CD4-positive, alpha-beta T cell treated with Interleukin-4 for 1 hour (primary cell): ENCODE measurements at places on chromosomes 7 and 10.
A peak's percentile ranks its signal among the peaks of the same experiment; 100 is the strongest.

GRCh38 chr10:121722665-121723064, 124.4 kb upstream of the FGFR2 start:
- no peak for DNase-seq

DNA sequence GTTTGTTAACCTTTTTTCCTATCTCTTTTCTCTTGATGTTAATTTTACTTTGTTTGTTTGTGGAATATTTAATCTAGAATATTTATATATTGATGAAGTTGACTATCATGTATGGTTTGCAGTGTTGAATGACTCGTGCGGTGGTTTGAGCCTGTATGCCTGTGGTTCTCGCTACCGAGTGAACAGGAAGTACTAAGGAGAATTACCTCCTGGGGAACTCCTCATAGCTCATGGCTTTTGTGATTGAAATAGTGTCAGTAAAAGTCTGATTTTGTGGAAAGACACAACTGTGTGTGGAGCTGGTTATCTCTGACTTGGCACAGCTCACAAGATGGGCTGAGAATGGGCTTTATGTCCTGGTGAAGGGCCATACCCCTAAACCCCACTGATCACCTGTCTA, 498.6 kb downstream of the GLRX3 start:
- DNase-seq: no peak

DNA sequence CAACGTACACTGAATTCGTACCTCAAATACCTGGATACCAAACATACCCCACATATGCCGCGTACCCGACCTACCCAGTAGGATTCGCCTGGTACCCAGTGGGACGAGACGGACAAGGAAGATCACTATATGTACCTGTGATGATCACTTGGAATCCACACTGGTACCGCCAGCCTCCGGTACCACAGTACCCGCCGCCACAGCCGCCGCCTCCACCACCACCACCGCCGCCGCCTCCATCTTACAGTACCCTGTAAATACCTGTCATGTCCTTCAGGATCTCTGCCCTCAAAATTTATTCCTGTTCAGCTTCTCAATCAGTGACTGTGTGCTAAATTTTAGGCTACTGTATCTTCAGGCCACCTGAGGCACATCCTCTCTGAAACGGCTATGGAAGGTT, 9.5 kb upstream of the SGCE start:
- no peak for DNase-seq

DNA sequence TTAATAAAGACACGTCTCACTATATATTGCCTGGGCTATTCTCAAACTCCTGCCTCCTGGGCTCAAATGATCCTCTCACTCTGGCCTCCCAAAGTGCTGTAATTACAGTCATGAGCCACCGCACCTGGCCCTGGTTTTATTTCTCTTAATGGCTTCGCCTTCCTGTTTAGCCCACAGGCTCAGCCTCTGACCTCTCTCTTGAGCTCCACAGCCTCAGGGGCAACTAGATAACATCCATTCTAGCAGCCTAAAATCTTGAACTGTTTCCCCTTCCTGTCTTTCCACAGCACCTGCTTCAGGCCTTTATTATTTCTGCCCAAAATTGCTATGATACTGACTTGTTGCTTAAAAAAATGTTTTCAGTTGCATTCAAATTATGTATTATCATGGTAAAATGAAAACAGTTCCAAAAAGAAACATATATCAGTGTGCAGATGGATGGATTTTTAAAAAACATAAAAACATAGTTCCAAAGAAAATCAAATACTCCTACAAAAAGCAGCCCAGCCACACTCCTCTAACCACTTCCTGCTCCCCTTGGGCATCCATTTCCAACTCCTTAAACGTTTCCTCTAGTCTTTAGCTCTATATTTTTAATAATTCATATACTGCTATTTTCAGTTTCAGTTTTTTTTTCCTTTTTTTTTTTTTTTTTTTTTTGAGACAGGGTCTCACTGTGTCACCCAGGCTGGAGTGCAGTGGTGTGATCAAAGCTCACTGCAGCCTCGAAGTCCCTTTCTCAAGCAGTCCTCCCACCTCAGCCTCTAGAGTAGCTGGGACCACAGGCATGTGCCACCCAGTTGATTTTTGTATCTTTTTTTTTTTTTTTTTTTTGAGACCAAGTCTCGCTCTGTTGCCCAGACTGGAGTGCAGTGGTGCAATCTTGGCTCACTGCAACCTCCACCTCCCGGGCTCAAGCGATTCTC, 5.1 kb upstream of the BAZ1B start:
- DNase-seq: peak; percentile 18

DNA sequence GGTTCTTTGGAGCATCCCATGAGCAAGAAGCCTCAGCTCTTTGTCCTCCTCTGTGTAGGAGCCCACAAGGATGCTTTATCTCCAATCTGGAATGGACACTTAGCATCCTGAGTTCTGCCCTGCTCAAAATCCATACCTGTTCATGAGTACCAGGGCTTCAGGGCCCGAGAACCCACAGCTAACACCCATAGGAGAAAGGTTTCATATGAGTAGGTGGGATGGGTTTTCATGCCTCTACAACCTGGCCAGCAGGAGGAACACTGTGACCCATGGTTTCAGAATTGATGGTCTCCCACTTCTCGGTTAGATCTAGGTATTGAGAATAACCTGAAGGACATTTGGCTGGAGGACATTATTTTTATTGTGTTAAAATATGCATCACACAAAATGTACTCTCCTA, 57.8 kb downstream of the TBXAS1 start:
- DNase-seq: no peak

DNA sequence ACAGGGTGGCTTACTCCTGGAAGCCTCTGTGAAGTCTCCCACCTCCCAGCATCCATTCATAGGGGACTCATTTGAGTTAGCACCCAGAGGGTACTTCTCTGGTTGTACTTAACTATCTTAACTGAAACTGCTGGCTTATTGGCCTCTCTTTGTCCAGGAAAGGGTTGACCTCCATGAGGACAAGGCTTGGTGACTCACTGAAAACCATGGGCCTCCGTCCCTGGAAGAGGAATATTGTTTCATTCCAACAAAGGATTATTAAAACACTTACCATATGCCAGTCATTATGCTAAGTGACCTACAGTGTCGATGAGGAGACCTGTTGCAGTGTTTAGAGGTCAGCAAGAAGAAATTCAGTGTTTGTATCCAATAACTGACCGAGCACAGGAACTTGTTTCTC, 175.9 kb downstream of the PLPP4 start:
- DNase-seq: no peak

GRCh38 chr7:30032310-30033125, 4.3 kb downstream of the PLEKHA8 start:
- no peak for DNase-seq

- DNase-seq: no peak
Observed at GRCh38 chr10:117365612-117366011, 9.6 kb downstream of the PDZD8 start.

GRCh38 chr7:2510909-2511768, 8.4 kb upstream of the LFNG start:
- peak; percentile 85 for DNase-seq

GRCh38 chr10:25130906-25131305, 43.9 kb upstream of the GPR158 start:
- no peak for DNase-seq

- no peak for DNase-seq
Observed at GRCh38 chr7:18018296-18019215, 9.1 kb downstream of the PRPS1L1 start.

- no peak for DNase-seq
Observed at GRCh38 chr7:75715864-75716263, 22.9 kb downstream of the HIP1 start.

GRCh38 chr10:129962031-129962871, 1.8 kb downstream of the EBF3 start:
- DNase-seq: no peak

GRCh38 chr7:2929321-2930201, 85.5 kb upstream of the GNA12 start:
- no peak for DNase-seq

DNA sequence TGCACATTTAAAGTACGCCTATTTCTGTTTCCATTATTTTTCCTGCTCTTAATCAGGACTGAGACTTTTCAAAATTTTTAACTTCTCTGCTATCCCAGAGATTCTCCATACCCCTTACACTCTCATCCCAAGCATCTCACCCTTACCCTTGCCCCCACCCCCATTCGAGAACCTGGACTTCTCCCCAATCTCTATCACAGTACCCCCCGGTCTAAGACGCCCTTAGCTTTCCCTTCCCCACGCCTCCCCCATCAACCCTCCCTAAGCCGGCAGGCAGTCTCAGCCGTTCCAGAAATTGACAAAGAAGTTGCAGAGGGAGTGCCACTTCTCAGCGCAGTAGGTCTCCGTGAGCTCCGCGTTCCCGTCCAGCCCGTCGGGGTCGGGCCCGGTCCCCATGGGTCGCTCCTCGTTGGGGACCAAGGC, 1.4 kb downstream of the FGFBP3 start:
- DNase-seq: no peak

GRCh38 chr10:2541176-2541575, 526.2 kb upstream of the PFKP start:
- DNase-seq: no peak

GRCh38 chr10:30166929-30167328, 107.5 kb upstream of the JCAD start:
- no peak for DNase-seq
